Activated CD8-positive, alpha-beta T cell treated with anti-CD3 and anti-CD28 coated beads for 36 hours (primary cell): ENCODE measurements at places on chromosomes 5 and 9. TPM values are rescaled to one million over a fixed set of nuclear protein-coding genes. Genes with fewer than 3 reads are reported as not detected.
A peak's percentile ranks its signal among the peaks of the same experiment; 100 is the strongest.

DNA sequence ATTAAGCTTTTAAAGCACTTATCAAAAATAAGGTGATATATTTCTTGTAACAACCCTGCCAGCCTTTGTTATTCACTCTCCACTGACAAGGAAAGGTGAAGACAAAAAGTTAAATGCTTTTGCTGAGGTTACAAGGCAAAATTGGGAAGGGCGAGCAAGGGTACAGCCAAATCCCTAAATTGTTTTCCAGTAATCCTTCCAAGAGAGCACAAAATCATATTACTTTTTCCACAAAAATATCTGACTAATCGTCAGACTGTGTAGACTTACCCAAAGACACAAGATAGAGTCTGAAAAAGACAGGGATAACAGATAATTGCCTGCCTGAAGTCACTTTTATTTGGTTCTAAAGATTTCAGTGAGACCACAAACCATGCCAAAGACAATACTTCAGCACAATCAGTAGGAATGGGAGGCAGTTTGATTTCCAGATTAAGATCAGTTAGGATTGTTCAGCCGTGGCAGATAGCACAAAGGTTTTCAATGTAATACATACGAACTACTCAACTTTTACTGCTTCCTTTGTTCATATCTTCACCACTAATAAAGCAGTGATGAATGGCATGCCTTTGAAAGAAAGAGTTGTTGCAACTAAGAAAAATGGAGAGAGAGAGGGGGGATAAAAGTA lies 383.8 kb upstream of the TUSC1 start:
- H3K4me3 ChIP-seq: no peak overlapping the region
- no peak overlapping the region for H3K27ac ChIP-seq
- no peak for DNase-seq
- no peaks in the 10 kb centered on the region for H3K4me1 ChIP-seq

DNA sequence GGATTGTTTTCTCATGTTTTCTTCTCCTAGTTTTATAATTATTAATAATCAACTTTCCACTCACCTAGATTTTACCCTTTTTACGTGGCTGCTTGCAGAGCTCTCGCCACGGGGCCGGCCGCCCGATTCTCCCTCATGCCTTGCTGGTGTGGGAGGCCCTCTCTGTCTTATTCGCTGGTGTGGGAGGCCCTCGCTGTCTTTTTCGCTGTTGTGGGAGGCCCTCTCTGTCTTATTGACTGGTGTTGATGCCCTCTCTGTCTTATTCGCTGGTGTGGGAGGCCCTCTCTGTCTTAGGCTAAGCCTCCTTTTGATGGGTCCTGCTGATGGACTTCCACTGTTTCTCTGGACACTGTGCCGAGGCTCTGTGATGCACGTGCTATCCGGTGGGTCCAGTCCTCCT lies 161.3 kb upstream of the IRX2 start:
- H3K4me3 ChIP-seq: no peak overlapping the region
- H3K27me3 ChIP-seq: no peaks in the 10 kb centered on the region
- no peak overlapping the region for H3K27ac ChIP-seq
- no peak for DNase-seq

DNA sequence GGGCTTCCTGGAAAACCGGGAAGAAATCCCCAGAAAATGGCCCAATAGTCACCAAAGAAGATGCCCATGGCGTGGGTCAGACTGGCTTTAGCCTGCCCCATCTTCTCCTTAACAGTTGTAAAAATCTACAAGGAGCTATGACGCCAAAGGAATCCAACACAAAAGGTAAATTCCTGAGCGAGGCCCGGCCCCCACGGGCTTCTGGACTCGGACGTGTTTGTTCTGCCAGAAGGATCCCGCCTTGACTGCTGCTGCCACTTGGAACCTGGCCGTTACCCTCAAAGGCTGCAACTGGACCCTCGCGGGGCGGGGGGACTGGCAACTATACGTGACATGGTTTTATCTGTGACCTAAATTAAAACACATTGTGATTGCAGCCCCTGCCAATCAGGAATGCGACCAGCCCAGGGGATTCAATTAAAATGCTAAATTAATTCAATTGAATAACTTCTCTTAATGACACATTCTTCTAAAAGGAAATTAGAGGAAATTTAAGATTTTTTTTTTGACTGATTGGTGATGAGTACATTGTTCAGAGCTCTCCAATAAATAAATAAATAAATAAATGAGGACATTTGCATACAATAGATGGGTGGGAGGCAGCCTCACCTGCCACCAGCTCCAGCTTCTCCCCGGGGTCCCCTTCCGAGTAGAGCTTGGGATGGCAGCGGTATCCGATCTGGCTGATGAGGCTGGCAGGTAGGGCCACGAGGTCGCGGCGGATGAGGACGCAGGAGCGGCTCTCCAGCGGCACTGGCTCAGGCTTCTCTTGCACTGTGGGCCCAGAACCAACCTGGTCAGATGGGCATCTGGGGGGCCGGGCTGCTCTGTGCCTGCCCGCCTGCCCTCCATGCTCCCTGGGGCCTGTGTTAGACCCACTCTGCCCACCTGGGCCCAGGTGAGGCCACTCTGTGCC lies 54.7 kb upstream of the UBAC1 start:
- no peak for DNase-seq
- H3K27me3 ChIP-seq: no peaks in the 10 kb centered on the region
- no peak overlapping the region for H3K27ac ChIP-seq
- H3K36me3 ChIP-seq: no peaks in the 10 kb centered on the region
- peaks cover 3% of the 10 kb centered on the region for H3K4me1 ChIP-seq

DNA sequence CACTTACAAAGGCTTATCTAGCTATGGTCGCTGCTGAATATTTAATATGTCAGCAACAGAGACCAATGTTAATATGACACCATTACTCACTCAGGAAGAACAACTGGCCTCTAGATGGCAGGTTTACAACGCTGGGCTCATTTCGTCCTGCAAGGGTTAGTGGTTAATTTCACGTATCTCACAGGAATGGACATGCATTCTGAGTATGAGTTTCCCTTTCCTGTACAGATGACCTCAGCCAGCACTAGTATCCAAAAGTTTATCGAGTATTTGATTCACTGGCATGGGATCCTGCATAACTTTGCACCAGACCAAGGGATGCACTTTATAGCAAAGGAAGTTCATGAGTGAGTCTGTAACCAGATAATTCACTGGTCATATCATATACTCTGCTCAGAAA lies 8.7 kb upstream of the TRPC7 start:
- no peaks in the 10 kb centered on the region for H3K36me3 ChIP-seq
- H3K27ac ChIP-seq: no peak overlapping the region
- H3K4me1 ChIP-seq: no peaks in the 10 kb centered on the region

DNA sequence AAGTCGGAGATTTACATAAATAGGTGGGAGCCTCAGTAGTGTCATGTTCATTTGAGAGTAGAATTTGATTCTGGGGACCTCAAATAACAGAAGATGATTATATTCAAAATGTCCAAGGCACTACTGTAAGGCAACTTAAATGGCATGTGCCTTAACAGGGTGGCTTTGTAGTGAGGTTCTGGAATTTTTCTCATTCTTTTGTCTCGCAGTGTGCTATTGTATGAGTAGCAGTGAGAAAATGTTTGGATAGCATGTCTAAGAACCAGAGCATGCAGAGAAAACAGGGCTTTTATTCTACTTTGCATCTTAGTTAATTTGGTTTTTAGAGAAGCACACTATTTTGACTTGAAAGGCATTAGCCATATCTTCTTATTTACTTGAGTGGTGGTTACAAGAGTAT lies 25.0 kb downstream of the MAST4 start:
- no peak overlapping the region for H3K27ac ChIP-seq
- H3K27me3 ChIP-seq: peaks cover 10% of the 10 kb centered on the region
- no peak overlapping the region for H3K4me3 ChIP-seq
- DNase-seq: no peak
- no peaks in the 10 kb centered on the region for H3K36me3 ChIP-seq

GRCh38 chr5:4050203-4050602 lies 454.6 kb downstream of the IRX1 start:
- H3K4me3 ChIP-seq: no peak overlapping the region
- no peaks in the 10 kb centered on the region for H3K36me3 ChIP-seq
- H3K27me3 ChIP-seq: no peaks in the 10 kb centered on the region
- no peaks in the 10 kb centered on the region for H3K4me1 ChIP-seq

DNA sequence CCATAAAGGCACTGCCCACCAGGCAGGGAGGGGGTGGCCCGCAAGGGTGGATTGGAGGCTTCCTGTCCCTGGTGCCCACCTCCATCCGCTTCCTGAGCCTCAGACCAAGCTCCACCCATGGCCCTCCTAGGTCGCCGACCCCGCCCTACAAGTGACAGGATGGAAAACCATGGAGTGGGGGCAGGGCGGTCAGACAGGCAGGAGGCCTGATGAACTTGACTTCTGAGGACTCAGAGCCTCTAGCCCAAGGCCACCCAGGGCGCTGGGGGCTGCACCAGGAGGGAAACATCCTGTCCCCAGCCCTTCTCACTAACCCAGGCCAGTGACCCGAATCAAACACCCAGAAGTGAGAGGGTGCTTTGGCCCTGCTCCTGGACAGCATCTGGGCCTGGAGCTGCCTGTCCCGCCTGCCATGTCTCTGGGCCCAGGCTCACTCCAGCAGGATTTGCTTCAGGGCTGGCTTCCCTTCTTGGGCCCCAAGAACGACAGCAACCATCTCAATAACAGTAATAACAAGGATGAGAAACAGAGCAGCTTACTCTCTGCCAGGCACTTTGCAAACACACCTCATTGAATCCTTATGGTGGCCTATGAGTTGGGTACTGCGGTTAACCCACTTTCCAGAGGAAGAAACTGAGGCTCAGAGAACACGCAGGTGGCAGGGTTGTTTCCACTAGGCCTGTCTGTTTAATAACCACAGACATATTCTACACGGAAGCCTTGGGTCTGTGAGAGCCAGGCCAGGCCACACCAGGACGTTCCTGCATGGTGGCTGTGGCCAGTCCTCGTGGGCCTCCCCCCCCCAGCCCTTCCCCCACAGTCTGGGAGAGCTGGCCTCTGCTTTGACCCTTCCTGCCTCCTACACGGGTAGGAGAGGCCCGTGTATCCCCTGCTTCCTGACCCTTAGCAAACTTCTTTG lies 4.4 kb upstream of the ST6GALNAC6 start:
- peaks cover 15% of the 10 kb centered on the region for H3K36me3 ChIP-seq
- peak overlapping the region; percentile 83 for H3K4me3 ChIP-seq
- no peaks in the 10 kb centered on the region for H3K27me3 ChIP-seq
- peak overlapping the region; percentile 96 for H3K27ac ChIP-seq

DNA sequence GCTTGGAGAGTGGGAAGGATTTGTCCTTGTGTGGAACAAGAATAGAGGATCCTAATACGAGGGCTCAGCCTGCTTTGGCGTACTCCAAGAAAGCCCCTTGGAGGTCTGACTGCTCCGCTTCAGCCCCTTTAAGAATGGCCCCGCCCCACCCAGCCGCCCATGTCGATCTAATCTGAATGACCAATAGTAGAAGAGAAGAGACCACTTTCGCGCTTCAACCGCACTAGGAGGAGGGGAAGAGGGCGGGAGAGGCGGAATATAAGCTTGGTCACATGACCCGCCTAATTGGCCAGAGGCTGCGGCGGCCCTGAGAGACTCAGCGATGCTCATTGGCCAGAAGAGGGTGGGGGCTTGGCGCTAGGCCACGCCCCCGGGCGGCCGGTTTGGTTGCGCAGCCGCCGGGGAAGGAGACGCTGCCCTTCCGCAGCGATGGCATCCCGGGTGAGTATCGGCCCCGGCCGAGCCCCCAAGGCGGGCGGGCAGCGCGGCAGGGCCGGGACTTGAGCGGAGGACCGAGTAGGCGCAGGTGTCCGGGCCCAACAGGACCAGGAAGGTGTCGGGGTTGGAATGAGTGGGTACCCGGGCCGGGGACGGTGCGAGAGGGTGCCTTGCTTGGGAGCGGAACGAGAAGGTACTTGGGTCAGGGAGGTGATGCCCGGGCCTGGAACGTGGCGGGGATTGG lies at the start of gene MIGA2:
Gene MIGA2, plus strand, starts transcription at position 386 of the 682 bp plus-strand sequence. CDS start 3,969 bp downstream, outside the sequence.
- H3K27ac ChIP-seq: peak within 1 kb of the TSS; percentile 82

- H3K27me3 ChIP-seq: peaks cover 7% of the 10 kb centered on the region
- H3K4me1 ChIP-seq: peaks cover 1% of the 10 kb centered on the region
- H3K4me3 ChIP-seq: no peak overlapping the region
- no peak for DNase-seq
- H3K36me3 ChIP-seq: no peaks in the 10 kb centered on the region
- H3K27ac ChIP-seq: no peak overlapping the region
These were observed 97.2 kb downstream of the ROR2 start for GRCh38 chr9:91852801-91853347.

DNA sequence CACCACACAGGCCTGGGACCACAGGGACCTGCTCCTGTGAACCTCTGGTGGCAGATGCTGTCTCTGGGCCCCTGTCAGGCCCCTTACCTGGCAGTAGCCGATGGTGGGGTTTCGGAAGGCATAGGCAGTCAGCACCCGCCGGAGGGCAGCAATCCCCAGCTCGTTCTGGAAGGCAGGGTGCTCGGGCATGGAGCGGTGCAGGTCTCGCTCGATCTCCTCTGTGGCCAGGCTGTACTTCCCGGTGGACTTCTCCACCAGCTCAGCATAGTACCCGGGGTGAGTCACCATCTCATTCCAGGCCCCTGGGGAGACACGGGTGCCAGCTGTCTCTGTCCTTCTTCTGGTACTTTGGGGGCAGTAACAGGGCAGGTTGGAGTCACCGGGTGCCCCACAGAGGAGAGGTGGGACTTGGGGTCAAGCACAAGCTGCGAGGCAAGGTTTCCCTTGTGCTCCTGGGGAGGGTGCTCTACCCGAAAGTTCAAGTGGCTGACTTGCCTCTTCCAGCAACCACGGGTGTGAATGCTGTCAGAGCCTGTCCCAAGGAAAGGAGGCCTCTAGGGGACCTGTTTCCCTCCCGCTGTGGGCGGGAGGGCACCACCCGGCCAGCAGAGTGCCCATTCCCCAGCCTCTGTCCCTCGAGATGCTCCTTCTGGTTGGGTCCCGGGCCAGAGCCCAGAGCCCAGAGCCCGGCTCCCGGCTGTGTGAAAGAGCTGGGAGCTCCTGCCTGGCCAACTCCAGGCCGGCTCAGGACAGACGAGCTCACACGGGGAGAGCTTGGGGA lies 19.8 kb upstream of the MRNIP start:
- H3K27me3 ChIP-seq: no peaks in the 10 kb centered on the region
- H3K36me3 ChIP-seq: peaks cover 22% of the 10 kb centered on the region
- no peak overlapping the region for H3K27ac ChIP-seq
- no peak overlapping the region for H3K4me3 ChIP-seq
- DNase-seq: no peak
- H3K4me1 ChIP-seq: no peaks in the 10 kb centered on the region

The KIAA0825 gene
- total RNA-seq: 0.54 TPM

GRCh38 chr9:92180669-92181181 lies 65.5 kb upstream of the SPTLC1 start:
- H3K36me3 ChIP-seq: no peaks in the 10 kb centered on the region
- no peaks in the 10 kb centered on the region for H3K4me1 ChIP-seq
- H3K27ac ChIP-seq: no peak overlapping the region
- no peaks in the 10 kb centered on the region for H3K27me3 ChIP-seq
- no peak for DNase-seq
- no peak overlapping the region for H3K4me3 ChIP-seq

DNA sequence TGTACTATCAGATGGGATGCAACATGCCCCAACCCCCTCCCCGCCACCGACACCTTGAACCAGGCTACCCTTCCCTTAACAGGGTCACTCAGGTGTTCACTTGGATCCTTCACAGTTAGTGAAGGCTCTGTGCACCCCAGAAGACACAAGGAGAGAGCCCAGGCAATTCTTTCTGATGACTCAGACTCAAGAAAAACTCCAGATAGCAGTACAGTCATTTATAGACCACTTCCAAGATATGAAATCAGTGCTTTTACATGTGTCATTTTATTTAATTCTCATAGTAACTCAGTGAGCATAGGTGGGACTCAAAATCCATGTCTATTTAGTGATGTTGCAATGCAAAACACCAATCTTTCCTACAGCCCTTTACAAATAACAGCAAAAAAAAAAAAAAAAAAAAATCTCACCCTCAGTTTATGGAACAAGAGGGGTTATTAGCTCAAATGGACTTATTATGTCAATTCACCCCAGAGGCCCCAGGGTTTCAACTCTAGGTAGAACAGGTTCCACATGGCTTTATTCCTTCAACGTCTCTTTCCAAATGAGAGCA lies 71.9 kb downstream of the FOXD1 start:
- no peaks in the 10 kb centered on the region for H3K36me3 ChIP-seq
- no peak for DNase-seq
- no peak overlapping the region for H3K4me3 ChIP-seq
